Effector memory CD4-positive, alpha-beta T cell (primary cell): ENCODE measurements at places on chromosomes 3 and 15.

DNA sequence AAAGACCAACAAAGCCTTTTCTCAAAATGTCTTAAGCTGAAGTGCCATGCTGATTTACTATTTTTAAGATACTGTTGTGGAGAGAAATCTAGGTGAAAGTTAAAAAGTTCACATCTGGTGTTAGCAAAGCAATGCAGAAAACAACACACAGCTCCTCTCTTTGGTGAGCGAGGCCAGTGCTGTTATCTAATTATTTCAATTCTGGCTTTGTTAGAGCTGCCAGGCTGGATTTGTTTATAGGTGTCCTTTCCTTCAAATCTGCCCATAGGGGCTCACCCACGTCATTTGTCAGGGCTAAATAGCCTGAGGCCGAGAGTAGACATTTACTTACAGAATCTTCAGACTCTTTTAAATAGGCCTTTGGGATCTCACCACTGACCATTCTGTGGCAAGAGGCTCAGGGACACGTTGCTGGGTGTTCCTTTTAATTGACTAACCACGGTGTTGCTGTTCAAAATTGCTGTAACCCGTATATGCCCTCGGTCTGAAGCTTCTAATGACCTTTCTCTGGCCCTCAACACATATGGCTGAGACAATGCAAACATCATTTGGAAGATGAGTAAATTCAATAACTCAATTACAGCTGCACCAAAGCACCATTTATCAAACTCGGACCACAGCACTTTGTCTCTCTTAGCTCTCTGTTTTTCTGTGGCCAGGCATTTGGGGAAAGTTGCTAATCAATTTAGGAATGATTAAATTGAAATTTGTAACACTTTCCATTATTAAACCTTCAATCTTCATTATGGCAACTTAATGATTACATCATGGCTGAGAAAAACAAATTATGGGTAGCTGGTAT is 152.6 kb downstream of the PDZRN3 start:
- DNase-seq, result no peak

DNA sequence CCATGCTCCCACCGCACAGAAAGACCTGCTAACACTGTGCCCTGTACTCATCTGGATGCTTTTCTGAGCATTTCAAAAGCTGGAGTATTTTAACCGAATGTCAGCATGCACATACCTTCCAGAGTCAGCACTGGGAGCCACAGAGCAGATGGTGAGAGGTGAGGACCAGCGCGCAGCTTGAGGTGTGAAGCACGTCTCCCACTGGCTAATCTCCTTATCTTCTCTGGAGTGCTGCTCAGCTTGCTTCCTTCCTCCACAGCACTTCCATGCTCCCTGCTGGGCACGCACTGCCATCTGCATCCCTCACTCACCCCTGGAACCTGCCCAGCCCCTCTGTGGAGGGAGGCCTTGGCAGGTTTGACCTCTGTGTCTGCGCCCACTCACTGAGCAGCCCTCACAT is at the start of gene GNB5:
Gene GNB5, minus strand, starts transcription at position 186 of the 400 bp plus-strand sequence. CDS start 6,716 bp downstream, outside the sequence.
- DNase-seq, result no peak

DNA sequence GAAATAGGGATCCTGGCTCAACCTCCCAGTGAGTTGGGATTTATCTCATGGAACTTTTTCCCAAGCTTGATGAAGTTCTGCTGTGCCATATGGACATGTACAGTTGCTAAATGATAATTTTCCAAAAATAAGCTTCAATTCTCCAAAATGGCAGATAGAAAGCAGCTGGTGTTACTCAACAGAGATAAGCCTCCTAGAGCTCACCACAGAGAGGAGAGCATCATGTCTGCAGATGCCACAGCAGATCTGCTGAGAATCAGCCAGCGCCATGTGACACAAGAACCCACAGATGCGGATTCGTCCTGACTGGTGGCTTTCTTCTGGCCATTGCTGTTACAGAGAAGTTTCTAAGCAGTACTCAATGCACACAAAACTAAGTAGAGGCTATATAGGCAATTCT is 50.6 kb downstream of the AGTR1 start:
- DNase-seq, result no peak

DNA sequence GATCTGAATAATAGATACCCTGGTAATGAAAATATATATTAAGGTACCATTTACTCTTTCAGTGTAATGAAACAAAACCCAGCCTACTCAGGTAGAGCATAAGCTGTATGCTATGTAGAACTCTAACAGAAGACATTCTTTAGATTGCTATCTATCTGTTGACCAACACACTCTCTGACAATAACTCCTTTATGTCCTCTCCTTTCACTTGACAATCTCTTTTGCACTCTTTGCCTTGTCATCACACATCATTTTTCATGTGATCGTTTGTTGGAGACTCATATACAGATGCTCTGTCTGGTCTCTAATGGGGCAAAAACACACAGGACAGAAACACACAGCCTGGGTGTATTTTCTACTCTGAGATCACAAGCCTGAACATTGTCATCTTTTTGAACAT is 35.4 kb upstream of the SUCLG2 start:
- no peak for DNase-seq

DNA sequence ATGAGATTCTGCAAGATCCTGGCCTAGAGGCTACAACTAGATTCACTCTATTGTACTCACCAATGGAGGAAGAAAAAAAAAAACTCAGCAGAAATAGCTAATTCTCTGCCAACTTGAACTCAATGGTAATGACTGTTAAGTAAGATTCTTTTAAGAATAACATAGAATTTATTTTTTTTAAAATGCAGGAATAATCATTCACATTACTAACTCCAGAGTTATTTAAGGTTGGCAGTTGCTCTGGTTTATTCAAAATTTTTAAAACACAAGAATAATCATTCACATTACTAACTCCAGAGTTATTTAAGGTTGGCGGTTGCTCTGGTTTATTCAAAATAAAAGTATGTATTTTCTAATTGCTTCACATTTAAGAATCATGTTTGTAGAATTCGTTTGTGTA is 1071.9 kb downstream of the IGSF11 start:
- DNase-seq, result no peak

DNA sequence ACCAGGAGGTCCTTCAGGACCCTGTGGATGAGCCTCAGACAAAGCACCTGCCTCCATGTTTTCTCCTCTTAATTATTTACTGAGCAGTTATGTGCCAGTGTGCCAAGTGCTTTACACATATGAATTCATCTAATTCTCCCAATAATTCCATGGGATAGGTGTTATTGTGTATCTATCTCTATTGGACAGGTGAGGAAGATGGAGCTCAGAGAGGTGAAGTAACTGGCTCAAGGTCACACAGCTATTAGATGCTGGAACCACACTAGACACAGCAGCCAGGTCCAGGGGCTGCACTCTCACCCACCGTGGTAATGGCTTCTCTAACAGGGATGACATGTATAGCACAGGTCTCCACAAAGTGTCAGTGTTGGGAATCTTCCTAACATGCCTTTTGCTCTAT is 70.2 kb downstream of the TLE3 start:
- no peak for DNase-seq

- no peak for DNase-seq
Measured at GRCh38 chr15:21260966-21261395, 179.3 kb downstream of the POTEB3 start.

GRCh38 chr3:102099913-102100312 is 250.6 kb downstream of the NFKBIZ start:
- no peak for DNase-seq

GRCh38 chr3:23129117-23129516 is 74.0 kb upstream of the UBE2E2 start:
- no peak for DNase-seq
